Dermis microvascular lymphatic vessel endothelial cell (primary cell): ENCODE measurements at places on chromosomes 6 and 20. TPM values are rescaled to one million over a fixed set of nuclear protein-coding genes. Genes with fewer than 3 reads are reported as not detected.

The KCNK16 gene
- not detected in 2 replicates for total RNA-seq

DNA sequence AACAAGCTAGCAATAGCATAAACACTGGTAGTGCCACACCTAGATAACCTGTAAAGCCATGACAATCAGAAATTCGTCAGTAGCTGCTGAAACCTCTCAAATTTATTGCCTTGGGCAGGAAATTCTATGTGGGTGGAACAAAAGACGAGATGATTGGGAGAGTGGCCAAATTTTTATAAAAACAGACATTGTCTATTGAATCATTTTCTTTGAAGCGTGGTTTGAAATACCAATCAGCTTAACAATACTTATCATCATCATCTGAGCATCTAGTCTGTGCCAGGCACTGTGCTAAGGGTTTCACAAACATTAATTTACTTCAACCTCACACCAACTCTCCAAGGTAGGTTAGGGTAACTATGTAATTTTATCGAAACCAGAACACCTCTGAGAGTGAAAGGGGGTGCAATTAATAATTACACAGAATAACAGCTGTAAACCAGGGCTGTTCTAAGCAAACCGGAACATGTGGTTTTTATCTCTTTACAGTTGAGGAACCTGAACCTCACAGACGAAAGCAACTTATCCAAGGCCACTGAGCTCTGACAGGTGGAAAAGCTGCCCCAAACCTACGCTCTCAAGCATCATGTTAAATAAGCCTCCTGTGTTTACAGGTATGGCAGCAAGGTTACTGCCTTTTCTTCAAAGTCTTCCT is 43.4 kb downstream of the NHSL1 start:
- peak; percentile 87 for DNase-seq

DNA sequence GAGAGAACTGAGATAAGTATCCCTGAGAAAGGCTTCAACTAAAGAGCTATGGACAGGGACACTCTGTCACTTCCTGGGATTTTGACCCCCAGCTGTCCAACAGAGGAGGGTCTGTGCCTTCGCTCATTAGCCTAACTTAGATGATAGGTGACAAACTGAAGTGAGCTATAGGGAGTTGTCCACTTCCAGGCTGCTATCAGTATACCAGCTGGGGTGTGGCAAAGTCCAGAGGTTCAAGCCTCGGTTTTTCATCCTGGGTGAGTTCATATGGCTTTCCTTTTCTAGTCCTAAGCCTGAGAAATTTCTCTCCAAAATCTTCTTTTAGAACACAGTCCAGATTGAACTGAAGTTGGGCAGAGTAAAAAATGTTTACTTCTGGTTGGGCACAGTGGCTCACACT is 5.9 kb upstream of the PAQR8 start:
- DNase-seq, result no peak

DNA sequence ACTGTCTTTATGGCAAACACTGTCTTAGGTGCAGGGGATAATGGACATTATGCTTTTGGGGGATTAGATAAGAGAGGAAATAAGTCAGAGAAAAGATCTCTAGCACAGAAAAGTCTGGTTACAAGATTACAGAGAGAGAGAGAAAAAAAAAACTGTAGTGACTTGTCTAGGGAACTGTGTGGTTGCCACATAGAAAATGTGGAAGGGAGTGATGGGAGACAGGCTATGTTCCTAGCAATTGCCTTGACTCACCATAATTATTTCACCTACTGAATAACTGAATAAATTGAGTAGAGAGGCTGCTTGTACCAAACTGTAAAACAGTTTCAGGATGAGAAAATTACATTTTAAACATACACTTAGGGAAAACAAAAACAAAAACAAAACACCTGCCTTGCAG is 229.7 kb downstream of the LAMA2 start:
- DNase-seq, result no peak

The TNFRSF6B gene
- total RNA-seq, result 3.9 and 15.4 TPM in 2 replicates

GRCh38 chr6:75492386-75493153 is 1.0 kb downstream of the FILIP1 start:
- DNase-seq, result no peak

DNA sequence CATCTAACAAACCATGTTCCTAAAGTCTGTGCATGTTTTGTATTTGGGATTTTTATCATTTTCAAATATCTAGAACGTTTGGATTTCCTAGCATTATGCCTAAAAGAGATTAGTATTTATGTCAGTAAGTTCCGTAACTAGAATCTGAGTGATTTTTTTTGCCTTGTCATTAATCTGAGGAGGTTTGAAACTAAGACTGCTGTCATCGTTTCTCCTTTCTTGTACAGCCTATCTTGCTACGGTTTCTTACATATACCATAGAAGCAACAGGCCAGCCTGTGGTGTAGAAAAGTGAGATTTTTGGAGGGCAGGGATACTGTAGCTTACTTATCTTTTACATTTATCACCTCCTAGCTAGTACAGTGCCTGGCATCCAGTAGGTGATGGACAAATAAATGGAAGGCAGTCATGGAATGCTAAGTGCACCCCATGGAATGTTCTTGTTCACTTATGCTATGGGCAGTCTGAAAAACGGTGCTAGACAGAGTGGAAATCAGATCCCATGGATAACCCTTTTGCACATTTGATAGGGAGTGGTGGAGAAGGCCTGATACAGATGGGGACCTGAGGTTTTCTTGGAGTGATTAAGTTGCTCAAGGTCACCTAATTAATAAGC is 93.9 kb downstream of the ARID1B start:
- DNase-seq, result no peak

GRCh38 chr6:83860782-83861495 is 1.4 kb downstream of the CYB5R4 start:
- no peak for DNase-seq

The APOM gene
- total RNA-seq, result 0.39 and 0.51 TPM in 2 replicates

DNA sequence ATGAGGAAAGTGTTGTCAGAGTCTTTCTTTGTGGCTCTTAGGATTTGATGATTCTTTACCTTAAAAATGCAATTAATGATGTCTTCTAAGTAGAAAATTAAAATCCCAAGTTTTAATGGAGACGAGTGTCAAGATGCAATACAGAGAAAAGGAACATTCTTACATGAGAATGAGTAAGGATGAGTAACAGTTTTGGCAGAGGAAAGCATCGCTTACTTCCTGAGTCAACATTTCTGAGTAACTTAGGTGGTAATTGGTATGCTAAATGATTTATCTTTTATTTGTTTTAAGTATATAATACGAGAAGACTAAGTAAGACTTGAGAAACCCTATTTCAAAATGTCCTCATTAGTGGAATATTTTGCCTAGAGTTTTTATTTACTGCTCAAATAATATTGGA is 101.3 kb downstream of the RTN4IP1 start:
- peak; percentile 86 for DNase-seq

DNA sequence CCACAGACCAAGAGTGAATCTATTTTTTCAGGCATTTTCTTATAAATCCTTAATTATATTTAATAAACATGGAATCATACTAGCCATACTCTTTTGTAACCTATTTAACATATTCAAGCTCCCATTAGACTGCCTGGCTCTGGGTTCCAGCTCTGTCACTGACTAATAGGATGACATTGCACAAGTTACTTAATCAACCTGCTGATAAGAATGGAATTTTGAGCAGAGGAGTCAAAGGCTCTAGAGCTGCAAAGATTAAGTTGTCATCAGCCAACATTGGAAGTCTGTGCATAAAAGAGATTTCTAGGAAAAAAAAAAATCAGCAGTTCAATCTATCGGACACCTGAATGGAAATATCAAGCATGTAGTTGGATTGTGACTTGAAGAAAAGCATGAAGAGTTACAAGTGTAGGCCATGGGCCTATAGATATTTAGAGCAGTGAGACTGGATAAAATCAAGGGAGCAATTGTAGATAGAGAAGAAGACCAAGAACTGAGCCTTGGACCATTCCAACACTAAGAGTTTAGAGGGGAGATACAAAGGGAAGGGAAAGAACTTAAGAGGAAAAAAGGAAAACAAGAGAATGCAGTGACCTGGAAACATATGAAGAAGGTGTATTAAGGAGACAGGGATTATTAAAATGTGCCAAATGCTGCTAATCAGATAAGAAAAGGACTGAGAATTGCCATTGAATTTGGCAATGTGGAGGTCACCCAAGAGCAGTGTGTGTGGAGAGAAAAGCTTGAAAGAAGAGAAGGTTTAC is 11.0 kb upstream of the HINT3 start:
- DNase-seq, result no peak

The BPIFA1 gene
- not detected in 2 replicates for total RNA-seq

DNA sequence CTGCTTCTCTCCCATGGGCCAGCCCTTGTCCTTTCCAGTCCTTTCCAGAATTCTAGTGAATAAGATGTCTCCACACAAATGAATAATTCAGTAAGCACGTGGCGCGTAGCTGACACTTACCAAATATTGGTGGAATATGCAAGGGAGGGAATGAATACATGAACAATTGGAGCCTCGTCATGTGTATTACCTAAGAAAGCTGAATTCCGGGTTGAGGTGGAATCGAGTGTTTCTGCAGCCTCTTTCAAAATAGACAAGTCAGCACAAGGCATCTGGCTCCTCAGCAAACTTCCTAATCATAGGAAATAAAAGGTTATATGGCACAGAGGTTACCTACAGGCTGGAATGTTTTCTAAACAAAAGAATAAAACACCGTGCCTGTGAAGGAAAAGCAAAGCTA is 47.0 kb upstream of the NT5E start:
- DNase-seq, result no peak

DNA sequence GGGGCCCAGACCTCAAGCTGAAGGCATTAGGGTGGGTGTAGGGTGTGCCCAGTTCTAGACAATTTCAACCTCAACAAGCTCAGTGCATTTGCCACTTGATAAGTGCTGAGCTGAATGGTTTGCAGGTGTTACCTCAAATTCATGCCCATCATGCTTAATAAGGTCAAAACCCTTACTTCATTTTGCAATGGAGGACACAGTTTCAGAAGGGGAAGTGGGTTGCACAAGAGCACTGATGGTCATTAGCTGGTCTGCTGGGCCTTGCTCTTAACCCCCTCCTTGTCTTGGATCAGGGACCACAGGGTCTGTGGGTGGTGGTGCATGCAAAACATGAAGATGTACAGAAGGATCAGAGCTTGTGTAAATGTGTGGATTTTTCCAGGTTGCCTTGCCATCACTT is 71.0 kb upstream of the SIRPA start:
- DNase-seq, result no peak

- no peak for DNase-seq
These were observed 47.2 kb downstream of the FIG4 start for GRCh38 chr6:109738255-109738654.

DNA sequence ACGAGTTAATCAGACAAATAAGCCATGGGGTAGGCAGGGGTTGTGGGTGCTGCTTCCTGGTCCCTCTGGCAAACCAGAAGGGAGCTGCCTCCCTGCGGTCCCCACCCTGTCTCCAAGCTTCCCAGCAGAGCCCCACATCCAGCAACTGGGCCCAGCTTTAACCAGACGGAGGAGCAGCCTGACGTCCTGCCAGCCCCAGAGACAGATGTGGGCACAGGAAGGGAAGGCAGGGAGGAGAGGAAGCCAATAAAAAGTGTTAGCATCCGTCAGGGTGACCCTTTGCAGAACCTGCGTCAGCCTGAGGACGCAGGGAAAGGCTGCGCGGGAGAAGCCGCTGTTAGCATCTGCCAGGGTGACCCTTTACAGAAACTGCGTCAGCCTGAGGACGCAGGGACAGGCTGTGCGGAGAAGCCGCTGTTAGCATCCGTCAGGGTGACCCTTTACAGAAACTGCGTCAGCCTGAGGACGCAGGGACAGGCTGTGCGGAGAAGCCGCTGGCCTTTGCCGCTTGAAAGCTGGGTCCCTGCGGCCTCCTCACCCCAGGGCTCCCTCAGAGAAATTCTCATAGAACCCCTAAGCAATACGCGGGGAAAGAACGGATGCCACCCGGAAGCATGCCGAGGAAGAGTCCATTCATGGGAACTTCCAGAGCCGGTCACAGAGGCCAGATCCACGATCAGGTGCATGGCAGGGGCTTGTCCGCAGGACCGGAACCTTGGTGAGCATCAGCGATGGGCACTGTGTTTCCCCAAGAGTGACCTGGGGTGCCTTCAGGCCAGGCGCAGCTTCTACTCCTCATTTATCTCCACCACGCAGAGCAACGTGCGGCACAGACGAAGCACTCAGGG is 15.9 kb downstream of the DLL1 start:
- DNase-seq, result no peak

- DNase-seq, result no peak
These were observed 157.8 kb downstream of the OR2B2 start for GRCh38 chr6:27754408-27754782.

GRCh38 chr6:166173281-166173951 is 5.8 kb upstream of the TBXT start:
- no peak for DNase-seq

- DNase-seq, result no peak
These were observed 52.1 kb downstream of the PLAGL1 start for GRCh38 chr6:143955971-143956370.

DNA sequence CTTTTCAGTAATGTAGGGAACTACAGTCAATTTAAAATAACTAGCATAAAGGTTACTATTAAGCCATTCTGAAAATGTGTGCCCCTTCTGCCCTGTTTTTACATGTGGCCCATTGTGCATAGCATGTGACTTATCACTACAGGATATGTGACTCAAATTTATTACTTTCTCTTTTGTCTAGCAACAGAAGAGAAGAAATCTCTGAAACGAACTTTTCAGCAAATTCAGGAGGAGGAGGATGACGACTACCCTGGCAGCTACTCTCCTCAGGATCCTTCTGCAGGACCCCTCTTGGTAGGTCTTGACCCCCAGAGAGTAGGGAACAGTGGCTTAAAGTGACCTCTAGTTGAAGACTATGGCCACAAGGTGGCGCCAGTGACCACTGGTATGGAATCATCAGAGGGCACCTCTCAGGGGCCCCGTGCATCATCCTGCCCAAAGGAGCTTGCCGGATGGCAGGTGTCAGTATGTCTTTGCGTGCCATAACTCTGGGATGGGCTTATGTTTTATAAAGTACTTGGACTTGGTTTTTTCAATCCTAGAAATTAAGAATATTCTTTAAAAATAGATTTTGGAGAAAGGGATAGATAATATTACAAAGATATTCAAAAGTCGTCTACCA is 23.9 kb downstream of the RPRD1B start:
- DNase-seq, result peak; percentile 73

DNA sequence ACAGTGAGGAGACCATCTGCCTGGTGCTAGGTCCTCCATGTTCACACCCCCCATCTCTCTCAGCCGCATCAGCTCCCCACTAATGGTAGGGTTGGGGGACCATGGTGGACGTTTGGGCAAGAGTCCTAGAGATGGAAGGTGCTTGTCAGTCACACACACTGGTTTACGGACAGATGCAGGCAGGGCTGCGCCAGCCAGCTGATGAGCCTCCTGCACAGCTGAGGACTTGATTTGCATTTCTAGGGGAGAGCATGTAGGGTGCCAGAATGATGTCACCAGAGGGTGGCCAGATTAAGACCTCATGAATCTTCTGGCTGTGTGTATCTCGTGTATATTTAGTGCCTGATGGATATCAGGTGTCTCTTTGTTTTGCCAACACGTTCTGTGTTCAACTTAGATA is 28.6 kb downstream of the CST8 start:
- no peak for DNase-seq
